ENCODE measurements at places on chromosomes 4 and X.

DNA sequence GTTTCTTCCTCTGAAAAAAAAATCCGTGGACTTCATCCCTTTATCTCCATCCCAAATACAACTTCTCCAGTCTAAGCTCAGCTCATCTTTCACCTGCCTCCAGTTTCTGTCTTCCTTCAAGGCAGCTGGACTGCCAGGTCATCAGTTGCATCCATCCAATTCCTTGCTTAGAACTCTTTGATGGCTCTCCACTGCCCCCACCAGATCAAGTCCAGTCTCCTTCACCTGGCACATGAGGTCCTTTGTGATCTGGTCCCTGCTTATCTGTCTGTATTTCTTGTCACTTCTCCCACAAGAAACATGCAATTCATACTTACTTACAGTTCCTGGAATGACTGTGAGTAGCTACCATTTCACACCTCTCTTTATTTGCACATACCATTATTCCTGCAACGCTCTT, 33.8 kb downstream of the OTUD6A start:
- no peak for ATAC-seq
- peaks cover 6% of the 10 kb centered on the region for H3K27me3 ChIP-seq
- H3K36me3 ChIP-seq = no peaks in the 10 kb centered on the region
- H3K4me1 ChIP-seq = no peaks in the 10 kb centered on the region

GRCh38 chr4:74206088-74206825, 48.3 kb downstream of the MTHFD2L start:
- no peaks in the 10 kb centered on the region for H3K4me1 ChIP-seq
- ATAC-seq = no peak
- H3K4me3 ChIP-seq = no peak overlapping the region
- H3K27me3 ChIP-seq = no peaks in the 10 kb centered on the region
- no peaks in the 10 kb centered on the region for H3K36me3 ChIP-seq

DNA sequence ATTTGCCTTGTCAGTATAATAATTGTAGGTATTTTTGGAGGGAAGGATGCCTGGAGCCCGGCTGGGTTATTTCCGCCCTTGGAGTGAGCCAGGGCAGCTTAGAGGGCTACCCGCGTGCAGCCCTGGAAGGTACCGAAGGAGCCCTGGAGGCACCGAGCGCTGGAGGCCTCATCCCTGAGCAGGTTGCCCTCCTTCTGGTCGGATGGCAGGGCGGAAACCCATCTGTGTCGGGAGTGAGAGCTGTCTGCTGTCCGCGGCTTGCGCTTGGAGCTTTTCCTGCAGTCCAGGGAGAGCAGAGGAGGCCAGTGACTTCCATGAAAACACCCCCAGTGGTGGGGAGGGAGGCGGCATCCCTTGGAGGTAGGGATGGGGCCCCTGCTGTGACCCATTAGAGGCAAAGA, 122.1 kb downstream of the TBL1X start:
- ATAC-seq = no peak
- H3K36me3 ChIP-seq = no peaks in the 10 kb centered on the region
- H3K4me3 ChIP-seq = no peak overlapping the region

DNA sequence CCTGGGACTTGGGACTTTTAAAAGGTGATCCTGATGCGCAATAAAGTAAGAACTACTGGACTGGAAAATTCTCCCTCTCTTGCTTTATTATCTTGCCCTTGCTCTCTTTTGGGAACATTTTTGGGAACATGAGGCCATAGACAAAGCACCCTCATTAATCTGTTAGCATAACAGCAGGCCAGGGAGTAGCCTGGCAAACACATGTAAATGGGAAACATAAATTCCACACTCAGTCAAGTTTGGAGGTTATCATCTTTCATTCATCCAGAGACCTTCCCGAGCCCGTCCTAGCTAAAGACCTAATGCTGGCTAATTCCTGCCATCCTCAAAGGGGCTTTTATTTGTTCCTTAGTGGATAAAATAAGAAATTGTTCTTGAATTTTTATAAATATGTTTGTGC, 162.8 kb upstream of the ARX start:
- peaks cover 14% of the 10 kb centered on the region for H3K27me3 ChIP-seq
- no peak overlapping the region for H3K4me3 ChIP-seq
- no peak for ATAC-seq

DNA sequence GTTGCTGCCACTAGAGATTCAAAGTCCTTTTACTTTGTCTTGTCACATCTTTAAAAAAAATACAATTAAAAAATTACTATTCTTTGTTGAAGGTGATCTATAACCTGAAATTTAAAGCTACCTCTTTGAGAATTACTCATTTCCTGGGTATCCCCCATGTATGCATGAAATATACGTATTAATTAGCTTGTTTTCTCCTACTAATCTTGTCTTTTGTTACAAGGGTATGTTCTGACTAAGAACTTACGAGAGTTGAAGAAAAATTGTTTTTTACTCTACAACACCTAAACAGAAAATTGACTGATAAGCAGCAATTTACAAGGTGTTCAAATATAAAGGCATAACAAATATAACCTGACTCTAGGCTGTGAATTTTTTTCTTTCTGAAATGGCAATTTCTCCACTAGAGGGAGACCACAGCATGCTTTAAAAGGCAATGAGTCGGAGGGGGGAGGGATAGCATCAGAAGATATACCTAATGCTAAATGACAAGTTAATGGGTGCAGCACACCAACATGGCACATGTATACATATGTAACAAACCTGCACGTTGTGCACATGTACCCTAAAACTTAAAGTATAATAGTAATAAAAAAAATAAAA, 249.6 kb downstream of the OPHN1 start:
- H3K27me3 ChIP-seq = peaks cover 3% of the 10 kb centered on the region
- H3K4me1 ChIP-seq = peaks cover 12% of the 10 kb centered on the region
- H3K36me3 ChIP-seq = peaks cover 4% of the 10 kb centered on the region

GRCh38 chrX:48468247-48468671, 1.8 kb downstream of the SLC38A5 start:
- peak overlapping the region; percentile 97 for H3K27ac ChIP-seq
- H3K4me1 ChIP-seq = peaks cover 22% of the 10 kb centered on the region
- peaks cover 59% of the 10 kb centered on the region for H3K36me3 ChIP-seq
- H3K4me3 ChIP-seq = peak overlapping the region; percentile 98
- ATAC-seq = peak; percentile 61
- no peaks in the 10 kb centered on the region for H3K27me3 ChIP-seq

- ATAC-seq = no peak
- no peak overlapping the region for H3K27ac ChIP-seq
- no peak overlapping the region for H3K4me3 ChIP-seq
- H3K27me3 ChIP-seq = no peaks in the 10 kb centered on the region
Measured at GRCh38 chr4:6806924-6807626, 24.5 kb downstream of the KIAA0232 start.

DNA sequence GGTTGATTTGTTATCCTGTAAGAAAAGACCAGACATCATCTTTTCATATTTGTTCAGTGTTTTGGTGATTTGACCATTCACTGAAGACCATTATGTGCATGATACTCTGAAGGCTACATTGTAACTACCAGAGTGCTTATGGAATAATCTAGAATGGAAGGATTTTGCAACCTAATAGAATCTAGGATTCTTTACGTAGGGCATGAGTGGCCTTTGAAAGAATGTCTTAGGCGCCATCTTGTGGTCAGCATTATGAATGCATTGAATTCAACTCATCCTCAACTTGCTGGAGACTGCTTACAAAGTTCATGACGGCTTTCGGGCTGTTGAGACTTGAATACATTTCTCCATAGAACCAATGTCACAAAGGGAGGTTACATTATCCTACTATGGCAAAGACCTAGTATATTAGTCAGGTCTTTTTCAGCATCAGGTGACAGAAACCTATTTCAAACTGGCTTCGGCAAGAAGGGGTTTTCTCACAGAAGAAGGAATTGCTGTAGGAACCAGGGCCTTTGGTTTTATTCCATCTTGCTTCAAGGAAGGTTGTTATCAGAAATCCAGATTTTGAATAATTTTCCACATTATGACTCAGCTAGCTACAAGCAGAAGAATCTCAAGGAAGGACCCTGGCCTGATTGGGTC, 104.1 kb downstream of the GPAT3 start:
- H3K4me3 ChIP-seq = no peak overlapping the region
- no peak overlapping the region for H3K27ac ChIP-seq
- ATAC-seq = peak; percentile 56

DNA sequence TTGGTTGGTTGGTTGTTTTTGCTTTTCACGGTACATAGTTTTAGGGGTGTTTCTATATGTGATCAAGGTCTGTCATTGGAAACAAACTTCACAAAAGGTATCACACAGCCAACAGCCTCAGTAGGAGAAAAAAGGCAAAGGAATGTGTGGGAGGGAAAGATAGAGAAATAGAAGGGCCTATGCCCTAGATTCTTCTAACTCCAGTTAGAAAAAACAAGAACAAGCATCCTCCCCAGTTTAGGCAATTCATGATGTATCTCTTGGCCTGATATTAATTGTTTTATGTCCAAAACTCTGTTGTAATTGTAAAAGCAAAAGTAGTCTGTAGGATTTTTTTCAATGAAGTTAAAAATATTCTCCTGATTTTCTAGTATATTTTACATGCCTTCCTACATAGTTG, 192.4 kb upstream of the EDNRA start:
- H3K36me3 ChIP-seq = no peaks in the 10 kb centered on the region
- no peak overlapping the region for H3K27ac ChIP-seq
- no peak for ATAC-seq
- H3K4me3 ChIP-seq = no peak overlapping the region
- no peaks in the 10 kb centered on the region for H3K4me1 ChIP-seq

DNA sequence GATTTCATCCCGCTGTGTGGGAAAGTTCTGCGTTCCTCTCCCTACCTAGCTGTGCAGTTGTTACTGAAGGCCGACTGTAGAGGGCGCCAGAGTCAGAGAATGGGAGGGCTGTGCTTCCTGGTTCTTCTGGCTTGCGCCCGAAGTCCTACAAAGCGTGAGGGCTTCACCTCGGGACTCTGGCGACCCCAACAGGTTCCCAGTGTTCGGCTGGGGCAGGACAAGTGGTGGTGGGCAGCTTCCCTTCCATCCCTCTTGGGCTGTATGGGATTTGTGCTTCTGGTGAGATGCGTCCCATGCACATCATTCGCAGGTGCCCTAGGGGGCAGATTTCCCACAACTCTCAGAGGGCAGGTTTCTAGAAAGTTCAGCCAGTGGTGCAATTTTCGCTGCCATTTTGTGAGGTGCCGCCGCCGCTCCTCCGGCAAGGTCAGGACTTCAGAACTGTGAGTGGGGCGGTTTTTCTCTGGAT, 27.3 kb downstream of the CT45A1 start:
- peak; percentile 60 for ATAC-seq
- H3K36me3 ChIP-seq = no peaks in the 10 kb centered on the region
- H3K4me3 ChIP-seq = no peak overlapping the region
- no peak overlapping the region for H3K27ac ChIP-seq

DNA sequence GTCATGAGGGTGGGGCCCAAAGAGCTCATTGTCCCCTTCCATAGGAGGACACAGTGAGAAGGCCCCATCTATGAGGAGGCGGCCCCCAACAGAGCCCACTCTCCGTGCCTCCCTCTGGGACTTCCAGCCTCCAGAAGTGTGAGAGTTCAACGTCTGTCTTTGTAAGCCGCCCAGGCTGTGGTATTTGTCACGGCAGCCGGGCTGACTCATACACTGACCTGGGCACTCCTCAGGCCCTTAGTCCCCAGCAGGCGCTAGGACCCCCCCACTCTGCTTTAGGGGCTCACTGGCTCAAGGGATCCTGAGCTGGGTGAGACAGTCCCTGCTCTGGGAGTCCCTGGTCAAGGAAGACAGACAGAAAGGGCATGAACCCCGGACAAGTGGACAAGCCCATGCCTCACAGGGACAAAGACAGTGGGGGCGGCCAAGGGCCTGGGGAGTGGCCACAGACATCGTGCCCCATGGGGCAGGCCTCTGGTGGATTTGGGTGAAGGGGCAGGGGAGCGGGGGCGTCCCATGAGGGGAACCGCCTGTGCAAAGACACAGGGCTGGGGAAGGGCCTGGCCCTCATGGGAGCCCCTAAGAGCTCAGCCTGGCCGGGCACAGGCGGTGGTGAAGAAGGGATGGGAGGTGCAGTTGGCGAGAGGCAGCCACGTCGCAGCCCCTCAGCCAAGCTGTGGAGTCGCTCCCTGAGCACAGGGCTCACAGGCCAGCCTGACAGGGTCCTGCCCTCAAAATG, 21.5 kb downstream of the ABLIM2 start:
- no peak for ATAC-seq
- H3K4me3 ChIP-seq = no peak overlapping the region
- no peak overlapping the region for H3K27ac ChIP-seq

GRCh38 chr4:152585023-152585441, 49.1 kb upstream of the FBXW7 start:
- H3K4me3 ChIP-seq = peak overlapping the region; percentile 75
- peak; percentile 71 for ATAC-seq
- no peaks in the 10 kb centered on the region for H3K36me3 ChIP-seq

GRCh38 chr4:76233083-76233482, 18.4 kb upstream of the FAM47E start:
- no peak overlapping the region for H3K4me3 ChIP-seq
- no peak overlapping the region for H3K27ac ChIP-seq
- no peak for ATAC-seq
- H3K27me3 ChIP-seq = peaks cover 11% of the 10 kb centered on the region

DNA sequence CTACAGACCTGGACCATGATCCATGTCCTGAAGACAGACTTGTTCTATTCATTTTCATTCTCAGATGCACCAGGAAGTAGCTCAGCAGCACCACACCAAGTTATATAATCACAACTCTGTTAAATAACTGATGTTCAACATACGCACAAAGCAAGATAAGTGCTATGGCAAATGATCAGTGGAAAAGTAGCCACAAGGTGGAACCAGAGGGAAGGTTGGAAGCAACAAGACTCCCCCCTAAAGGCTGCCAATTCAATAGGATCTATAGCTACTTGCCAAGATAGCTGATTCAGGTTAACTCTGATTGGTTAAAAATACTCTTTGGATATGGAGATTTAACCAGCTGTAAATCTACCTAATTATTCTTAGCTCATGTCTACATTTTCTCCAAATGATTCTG, 23.7 kb upstream of the FAM47B start:
- no peaks in the 10 kb centered on the region for H3K27me3 ChIP-seq
- no peaks in the 10 kb centered on the region for H3K36me3 ChIP-seq
- no peak overlapping the region for H3K4me3 ChIP-seq
- no peak overlapping the region for H3K27ac ChIP-seq

DNA sequence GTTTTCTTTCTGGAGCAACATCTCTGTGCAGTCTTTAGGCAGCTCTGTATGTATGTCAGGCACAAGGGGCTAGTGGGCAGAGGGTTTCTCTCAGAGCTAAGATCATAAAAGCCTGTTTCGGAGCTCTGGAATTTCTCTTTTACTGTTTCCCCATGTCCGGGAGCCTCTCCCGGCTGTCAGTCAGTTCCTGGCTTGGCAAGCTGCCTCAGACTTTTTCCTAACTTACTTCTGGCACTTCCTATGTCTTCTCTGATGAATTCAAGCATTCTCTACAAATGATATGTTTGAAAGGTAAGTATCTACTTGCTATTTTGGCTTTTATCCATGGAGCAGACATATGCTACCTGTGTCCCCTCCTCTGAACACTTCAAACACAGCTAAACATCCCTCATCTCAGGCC, 129.3 kb upstream of the PGRMC2 start:
- H3K4me1 ChIP-seq = no peaks in the 10 kb centered on the region
- ATAC-seq = no peak
- peaks cover 4% of the 10 kb centered on the region for H3K27me3 ChIP-seq
- H3K27ac ChIP-seq = no peak overlapping the region
- H3K36me3 ChIP-seq = no peaks in the 10 kb centered on the region

Data from activated T-helper 17 cell treated with anti-CD3 and anti-CD28 coated beads, Interleukin-2, amount 50 U/mL, for 72 hours (primary cell).